Progenitor cell of endocrine pancreas (in vitro differentiated cells): ENCODE measurements at places on chromosomes 4 and X. TPM values are rescaled to one million over a fixed set of nuclear protein-coding genes. Genes with fewer than 3 reads are reported as not detected.

Gene SHROOM4
- total RNA-seq = 5.7 and 6.6 TPM in 2 replicates

Gene FGF5
- 0.14 and 0.64 TPM in 2 replicates for total RNA-seq

Gene DCLK2
- 6.9 and 7.2 TPM in 2 replicates for total RNA-seq

Gene MND1
- 9.1 and 9.7 TPM in 2 replicates for total RNA-seq
